ENCODE measurements at places on chromosomes 3 and 15.

- DNase-seq = peak; percentile 53
Measured at GRCh38 chr3:5195605-5196004, 8.1 kb downstream of the EDEM1 start.

DNA sequence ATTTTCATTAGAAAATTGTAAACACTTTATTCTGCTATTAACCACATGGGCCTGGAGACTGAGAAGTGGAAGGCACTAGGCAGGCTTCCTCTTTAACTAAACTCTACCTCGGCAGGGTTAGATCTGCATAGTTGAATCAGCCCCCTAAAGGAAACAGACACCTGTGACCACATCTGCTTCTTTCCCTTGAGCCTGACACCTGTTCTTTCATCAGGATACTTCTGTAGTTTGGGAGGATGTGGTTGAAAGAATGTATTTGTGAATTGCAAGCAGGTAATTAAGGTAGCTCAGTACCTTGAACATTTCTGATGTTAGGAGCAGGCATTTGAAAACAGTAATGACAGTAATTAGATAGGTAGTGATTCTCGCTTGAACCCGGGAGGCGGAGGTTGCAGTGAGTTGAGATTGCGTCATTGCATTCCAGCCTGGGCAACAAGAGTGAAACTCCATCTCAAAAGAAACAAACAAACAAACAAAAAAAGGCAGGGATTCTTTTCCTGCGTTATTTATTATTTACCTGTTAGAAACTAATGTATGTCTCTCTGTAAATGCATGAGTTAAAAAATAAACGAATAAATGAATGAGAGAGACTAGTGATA lies 468.5 kb downstream of the NLGN1 start:
- DNase-seq = no peak

- no peak for DNase-seq
Measured at GRCh38 chr15:88912500-88912921, 668 bp downstream of the MFGE8 start.

- DNase-seq = no peak
Measured at GRCh38 chr3:52779837-52780585, 2.6 kb downstream of the ITIH1 start.

- no peak for DNase-seq
Measured at GRCh38 chr3:15541371-15541770, 19.9 kb upstream of the COLQ start.

DNA sequence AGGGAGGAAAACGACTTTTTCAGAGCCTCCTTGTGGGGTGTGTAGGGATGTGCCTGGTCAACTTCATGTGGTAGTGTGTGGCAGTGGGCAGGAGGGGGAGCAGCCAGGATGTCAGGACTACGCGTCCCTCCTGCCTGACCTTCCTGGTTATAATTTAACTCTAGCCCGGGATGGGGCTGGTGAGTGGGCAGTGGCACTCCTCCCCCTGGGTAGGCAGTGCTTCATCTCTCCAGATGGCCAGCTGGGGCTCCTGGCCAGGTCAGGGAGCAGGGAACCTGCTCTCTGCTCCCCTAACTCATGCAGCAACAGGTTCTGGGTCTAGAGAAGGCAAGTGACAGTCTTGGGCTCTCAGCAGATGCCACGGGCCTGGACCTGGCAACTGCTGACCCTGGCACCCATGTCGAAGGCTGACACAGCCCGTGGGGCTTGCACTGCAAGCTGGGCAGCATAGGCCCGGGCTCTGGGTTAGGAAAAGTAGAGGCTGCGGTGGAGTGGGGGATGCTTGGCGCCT lies 2.6 kb downstream of the ITIH4 start:
- peak; percentile 87 for DNase-seq

DNA sequence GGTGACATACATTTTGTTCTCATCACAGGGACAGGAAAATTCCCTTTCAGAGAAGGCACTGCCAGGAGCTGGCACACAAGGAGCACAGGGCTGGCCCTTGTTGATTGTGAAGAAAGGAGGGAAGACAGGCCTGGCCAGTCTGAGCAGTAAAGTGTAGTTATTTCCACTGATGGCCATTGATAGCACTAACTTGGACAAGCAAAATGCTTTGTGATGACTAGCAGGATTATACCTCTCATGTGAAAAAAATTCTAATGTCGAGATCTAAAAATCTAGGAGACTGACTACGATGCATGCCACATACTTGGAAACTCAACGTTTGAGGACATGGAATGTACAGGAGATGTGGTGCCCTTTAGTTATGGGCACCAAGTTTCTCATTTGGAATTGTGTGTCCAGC lies 54.3 kb upstream of the ST8SIA2 start:
- DNase-seq = no peak

- DNase-seq = peak; percentile 91
Measured at GRCh38 chr15:92810418-92811138, 89.5 kb upstream of the CHD2 start.

DNA sequence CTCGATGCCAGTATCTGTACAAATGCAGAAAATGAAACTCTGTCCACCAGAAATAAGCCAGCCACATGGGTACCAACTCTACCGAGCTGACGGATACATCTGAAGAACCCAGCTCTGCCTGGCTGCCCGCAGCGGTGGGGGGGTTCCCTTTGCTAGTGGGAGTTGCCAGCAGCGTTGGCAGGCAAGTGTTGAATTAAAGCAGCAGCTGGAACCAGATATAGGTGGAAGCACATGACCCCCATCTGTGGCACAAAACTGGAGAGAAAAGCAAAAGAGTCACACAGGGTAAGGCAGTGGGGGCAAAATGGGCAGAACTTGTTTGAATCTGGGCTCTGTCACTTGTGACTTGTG lies 17.9 kb downstream of the CRYGS start:
- DNase-seq = no peak

DNA sequence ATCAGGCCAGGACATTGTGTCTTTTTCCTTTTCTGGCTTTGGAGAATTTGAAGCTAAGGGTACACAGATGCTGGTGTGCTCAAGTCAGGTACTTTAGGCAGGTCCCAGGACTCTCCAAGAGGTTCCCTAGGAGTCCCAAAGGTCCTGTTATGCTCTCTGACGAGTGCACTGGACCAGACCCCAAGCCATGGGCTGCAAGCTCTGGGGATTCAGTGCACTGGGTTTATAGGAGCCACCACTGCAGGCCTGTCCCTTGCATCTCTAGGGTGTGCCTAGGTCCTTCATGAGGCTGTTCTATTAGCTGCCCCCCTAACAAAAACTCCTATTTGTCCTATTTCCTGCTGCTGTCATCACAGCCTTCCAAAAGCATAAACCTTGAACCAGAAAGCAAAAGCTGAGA lies 31.9 kb upstream of the BFSP2 start:
- DNase-seq = no peak

DNA sequence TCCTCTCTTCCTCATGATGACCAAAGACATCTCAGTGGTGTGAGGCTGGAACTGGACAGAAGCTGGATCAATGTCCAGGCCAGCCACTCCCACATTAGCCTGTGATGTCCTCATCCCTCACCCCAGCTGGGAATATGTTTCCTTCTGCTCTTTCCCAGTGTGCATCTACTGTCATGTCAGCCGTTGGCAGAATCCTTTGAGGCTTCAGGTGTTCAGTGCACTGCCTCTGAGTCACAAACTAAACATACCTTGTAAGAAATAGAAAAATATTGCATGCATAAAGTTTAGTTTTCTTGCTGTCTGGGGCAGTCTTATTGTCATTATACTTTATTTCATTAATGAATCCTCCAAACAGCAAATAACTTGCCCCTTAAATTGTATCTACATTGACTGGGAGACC lies 161.6 kb upstream of the RASGRP1 start:
- no peak for DNase-seq

DNA sequence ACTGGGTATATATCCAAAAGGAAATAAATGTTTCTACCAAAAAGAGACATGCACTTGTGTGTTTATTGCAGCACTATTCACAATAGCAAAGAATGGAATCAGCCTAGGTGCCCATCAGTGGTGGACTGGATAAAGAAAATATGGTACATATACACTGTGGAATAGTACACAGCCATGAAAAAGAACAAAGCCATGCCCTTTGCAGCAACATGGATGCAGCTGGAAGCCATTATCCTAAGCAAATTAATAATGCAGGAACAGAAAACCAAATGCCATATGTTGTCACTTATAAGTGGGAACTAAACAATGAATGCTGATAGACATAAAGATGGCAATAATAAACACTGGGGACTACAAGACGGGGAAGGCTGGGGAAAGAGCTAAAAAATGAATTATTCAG lies 102.9 kb downstream of the RPL39L start:
- no peak for DNase-seq

- no peak for DNase-seq
Measured at GRCh38 chr3:60133269-60134162, 1083.7 kb upstream of the CFAP20DC start.

DNA sequence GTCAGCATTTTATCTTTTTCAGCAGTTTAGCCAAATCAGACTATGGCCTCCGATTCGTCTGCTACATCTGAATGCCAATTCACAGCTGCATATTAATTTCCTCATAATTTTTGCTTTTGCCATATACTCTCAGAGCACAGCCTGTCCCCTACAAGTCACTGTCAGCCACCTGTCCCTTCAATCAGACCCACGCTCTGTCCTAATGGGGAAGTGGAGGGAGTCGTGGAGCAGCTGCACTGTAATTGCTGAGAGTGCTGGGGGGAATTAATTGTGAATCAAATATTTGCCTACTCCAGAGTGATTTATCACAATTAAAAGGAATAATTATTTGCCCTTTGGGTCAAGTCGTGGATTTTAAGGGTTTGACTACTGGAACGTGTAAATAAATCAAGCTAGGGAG lies 75.5 kb downstream of the EBLN2 start:
- no peak for DNase-seq

- no peak for DNase-seq
Measured at GRCh38 chr3:71168121-71168721, 415.3 kb downstream of the FOXP1 start.

- no peak for DNase-seq
Measured at GRCh38 chr3:48475188-48475587, 28.7 kb downstream of the ATRIP start.

DNA sequence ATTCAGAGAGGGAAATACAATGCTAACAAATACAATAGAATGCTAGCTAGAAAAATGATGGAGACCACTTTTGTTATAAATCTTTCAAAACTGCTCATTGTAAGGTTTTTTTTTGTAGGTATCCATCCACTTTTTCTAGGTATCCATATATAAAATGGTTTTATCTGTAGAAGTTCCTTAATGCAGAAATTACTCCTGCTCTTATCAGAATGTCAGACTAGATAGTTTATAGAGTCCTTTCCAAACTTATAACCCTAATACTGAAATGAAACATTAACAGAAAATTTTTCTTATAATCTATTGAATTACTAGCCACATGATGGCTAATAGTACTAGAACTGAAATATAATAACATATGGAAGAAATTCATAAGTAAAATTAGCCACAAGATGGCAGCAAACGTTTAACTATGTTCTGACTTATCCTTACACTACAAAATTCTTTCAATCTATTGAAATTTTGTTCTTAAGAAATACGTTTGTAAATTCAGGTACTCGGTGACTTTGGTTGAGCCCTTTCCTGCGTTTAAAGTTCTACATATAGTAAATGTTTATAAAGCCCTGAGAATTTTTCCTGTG lies 58.5 kb downstream of the ECT2 start:
- DNase-seq = no peak

DNA sequence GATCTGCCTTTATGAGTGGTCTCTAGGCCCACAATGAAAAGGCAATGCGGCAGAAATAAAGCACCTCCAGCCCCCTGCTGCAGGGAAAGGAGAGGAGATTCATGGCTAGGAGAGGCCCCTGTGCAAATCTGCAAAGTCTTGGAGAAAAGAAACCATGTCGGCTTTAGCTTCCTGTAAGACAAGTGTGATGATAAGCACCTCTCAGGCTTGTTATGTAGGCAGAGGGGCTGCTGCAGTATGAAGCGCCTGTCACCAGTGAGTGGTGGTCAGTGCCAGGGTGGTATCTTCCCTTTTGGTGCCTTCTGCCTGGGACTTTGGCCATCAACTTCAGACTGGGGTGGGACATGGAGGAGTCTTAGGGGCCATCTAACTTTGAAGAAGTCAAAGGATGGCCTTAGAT lies 59.2 kb upstream of the ARHGEF3 start:
- no peak for DNase-seq

- DNase-seq = no peak
Measured at GRCh38 chr15:40046721-40047414, 7.9 kb upstream of the SRP14 start.

DNA sequence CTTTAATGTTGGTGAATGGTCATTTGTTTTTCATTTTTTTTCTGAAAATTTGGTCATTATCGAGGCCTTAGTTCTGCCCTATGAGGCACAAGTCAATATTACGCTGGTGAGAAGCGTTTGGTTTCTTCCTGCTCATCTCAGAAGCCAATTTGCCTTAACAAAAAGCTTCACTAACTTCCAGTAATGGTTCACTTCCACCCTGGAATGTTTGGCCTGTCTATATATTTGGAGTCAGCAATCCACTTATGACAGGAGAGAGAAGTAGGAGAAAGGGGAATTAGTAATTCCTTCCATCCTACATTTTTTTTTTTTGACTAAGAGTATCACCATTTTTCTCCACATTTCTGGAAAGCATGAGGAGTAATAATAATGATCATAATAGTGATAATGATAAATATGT lies 124.4 kb downstream of the DIPK2A start:
- DNase-seq = no peak

DNA sequence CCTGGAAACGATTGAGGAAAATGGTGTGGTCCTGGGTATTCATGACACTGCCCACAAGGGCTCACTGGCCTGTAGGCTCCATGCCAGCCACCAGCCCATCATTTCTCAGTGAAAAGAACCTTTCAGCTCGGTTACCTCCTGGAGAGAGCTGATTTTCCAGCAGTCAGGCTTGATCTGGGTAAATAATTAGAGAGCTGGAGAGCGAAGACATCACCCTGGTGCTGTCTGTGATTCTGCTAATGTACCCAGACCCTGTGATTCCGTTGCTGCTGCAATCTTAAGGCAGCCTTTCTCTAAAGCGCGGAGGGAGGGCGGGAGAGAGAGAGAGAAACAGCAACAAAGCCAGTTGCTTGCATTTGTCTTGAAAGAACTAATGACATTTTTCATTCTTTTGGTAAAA lies 221.9 kb upstream of the TOPAZ1 start:
- no peak for DNase-seq

- DNase-seq = no peak
Measured at GRCh38 chr3:127073941-127074820, 91.3 kb downstream of the PLXNA1 start.

DNA sequence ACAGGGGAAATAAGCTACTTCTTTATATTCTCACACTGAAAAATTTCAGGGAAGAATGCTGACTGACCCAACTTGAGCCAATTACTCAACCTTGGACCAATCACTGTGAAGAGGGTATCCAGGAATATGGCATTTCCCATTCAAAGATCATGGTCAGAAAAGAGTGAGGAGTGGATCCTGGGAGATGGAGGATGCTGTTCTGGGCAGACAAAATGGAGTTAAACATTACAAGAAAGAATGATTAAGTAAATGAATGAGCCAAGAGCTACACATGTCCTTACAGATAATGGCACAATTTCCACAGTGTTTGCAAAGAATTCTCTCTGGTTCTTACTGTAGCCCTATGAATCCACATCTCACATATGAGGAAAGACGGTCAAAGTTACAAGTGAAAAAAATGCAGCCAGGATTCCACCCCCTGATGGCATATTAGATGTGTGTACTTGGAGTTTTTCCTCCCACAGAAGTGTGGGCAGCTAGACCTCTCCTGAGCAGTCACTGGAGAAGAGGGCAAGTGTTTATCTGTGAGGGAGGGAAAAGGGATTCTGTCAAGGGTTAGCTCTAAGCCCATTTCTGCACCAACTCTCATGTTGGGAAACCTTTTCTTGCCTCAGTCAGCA lies 33.8 kb downstream of the AMOTL2 start:
- DNase-seq = no peak

- DNase-seq = no peak
Measured at GRCh38 chr3:187966636-187967406, 187.1 kb upstream of the LPP start.

All from body of pancreas (tissue), 4 donors.